Activated CD4-positive, CD25-positive, alpha-beta regulatory T cell treated with anti-CD3 and anti-CD28 coated beads, Interleukin-2, amount 50 U/mL, for 72 hours (primary cell): ENCODE measurements at places on chromosomes 12 and 14.
A peak's percentile ranks its signal among the peaks of the same experiment; 100 is the strongest.

DNA sequence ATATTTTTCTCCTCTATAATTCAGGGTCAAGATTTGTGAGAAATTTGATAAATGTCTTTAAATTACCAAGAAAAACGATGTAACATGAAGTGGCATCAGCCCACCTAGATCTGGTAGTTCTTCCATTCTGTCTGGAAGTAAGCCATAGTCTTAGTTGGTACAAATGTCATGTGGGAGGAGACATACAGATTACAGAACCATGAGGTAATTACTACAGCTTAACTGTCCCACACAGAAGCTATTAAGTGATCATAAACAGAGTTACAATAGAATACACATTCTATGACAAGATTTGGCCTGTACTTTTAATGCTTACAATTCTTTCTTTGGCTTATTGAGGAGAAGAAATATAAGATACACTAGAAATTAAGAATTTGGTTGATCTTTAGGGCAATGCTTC is 13.7 kb upstream of the SIX1 start:
- DNase-seq = no peak

DNA sequence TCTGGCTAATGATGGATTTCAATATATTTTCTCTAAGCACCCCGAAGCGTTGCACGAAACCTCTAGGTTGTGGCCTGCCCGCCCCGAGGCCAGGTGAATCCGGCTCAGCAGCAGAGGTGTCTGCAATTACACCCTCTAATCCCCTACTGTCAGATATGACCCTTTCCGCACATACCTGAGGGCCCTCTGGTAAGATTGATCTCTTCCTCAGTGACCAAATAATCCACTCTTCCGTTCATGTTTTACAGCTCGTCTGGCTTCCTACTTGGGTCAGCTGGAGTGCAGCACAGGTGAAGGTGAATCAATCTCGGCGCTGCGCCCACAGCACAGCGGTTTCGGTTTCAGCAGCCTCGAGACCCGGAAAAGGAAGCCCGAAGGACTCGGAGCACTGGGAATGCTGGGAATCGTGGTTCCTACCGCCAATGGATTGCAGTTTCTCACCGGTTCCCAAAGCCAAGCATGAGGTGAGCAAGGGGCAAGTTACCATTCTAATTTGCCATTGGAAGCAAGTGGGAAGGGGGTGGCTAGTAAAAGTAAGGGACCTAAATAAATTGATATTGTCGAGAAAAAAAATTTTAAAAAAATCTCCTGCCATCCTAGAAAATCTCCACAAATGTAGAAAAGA is at the start of gene SYNJ2BP:
TSS of gene SYNJ2BP (minus strand) at position 366 of the 625 bp plus-strand sequence. CDS start at position 239, 127 bp downstream.
- peak; percentile 48 for DNase-seq

DNA sequence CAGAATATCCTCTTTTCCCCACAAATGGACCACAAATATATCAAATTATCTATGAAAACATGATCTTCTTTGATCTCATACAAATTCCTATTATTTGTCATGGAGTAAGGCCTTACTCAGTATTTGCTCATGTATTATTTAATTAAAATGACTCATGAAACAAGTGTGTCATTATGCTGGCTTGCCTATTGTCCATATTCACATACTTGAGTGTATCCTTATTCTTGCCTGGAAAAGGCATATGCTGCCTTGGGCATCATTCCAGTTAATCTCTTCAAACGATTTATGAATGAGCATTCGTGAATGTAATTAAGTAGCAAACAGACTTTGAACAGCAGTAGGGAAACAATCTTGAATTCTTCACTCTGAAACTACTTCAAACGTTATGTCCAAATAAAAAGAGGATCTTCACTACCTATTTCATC is 22.6 kb upstream of the SNRPF start:
- DNase-seq = no peak

DNA sequence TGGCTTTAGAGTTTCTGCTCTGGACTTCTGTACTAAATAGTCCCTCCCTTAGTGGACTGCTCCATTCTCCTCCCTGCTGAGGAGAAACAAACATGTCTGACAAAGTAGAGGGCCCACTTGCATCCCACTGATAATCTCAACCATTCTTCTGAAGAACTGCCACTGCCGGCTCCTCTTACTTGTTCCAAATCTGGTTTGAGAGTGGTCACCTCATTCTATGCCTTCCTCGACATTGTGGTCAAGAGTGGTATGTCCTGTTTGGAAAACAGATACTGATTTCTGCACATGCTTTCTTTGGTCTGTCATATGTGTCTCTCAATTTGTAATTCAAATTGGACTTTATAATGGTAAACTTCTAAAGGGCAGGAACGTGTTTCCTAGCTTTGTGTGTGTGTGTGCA is 36.3 kb upstream of the PLEKHA5 start:
- DNase-seq = no peak

DNA sequence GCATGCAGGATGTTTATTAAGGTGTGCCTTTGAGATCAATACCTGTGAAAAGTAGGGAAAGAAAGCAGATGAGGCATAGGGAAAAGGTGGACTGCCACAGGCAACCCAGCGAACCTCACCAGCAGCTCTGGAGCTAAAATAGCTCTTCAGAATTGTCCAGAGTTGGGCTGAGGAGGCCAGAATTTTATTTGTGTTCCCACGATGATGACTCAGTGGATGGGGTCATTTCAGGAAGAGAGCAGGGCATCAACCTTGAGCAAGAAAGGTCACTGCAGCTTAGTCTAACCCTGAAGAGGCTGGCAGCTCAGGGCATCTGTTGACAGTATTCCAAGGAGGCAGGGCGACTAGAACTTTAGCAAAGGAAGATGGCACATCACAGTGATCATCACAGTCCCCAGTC is 696.1 kb downstream of the DIO2 start:
- DNase-seq = no peak

DNA sequence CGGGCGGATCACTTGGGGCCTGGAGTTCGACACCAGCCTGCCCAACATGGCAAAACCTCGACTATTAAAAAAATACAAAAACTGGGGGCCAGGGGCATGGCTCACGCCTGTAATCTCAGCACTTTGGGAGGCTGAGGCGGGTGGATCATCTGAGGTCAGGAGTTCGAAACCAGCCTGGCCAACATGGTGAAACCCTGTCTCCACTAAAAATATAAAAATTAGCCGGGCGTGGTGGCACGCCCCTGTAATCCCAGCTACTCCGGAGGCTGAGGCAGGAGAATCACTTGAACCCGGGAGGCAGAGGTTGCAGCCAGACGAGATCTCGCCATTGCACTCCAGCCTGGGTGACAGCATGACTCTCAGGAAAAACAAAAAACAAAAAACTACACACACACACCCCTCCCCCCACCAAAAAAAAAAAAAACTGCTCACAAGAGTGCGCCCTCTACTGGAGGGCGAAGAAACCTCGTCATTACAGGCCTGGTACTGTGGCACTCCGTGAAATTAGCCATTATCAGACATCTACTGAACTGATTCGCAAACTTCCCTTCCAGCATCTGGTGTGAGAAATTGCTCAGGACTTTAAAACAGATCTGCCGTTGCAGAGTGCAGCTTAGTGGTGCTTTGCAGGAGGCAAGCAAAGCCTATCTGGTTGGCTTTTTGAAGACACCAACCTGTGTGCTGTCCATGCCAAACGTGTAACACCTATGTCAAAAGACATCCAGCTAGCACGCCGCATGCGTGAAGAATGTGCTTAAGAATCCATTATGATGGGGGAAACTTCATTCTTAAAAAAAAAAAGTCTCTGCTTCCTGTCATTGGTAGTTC is 7.7 kb downstream of the PPP1R3E start:
- DNase-seq = peak; percentile 63

DNA sequence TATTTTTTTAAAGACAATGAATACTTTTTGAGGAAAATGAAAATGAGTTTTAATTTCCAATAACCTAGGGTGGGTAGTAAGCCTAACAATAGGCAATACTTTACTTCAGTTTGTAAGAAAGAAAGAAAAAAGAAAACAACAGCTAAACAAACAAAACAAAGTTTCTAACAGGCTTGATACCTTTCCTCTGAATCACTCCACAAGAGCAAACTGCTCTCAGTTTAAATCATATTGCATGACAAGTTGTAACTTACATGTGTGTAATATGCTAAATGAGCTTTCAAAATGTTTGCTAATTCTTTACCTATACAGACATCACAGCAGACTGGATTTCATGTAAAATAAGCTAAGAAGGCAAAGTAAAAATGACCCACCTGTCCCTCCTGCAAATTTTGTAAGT is 6.7 kb upstream of the LMO3 start:
- DNase-seq = no peak

DNA sequence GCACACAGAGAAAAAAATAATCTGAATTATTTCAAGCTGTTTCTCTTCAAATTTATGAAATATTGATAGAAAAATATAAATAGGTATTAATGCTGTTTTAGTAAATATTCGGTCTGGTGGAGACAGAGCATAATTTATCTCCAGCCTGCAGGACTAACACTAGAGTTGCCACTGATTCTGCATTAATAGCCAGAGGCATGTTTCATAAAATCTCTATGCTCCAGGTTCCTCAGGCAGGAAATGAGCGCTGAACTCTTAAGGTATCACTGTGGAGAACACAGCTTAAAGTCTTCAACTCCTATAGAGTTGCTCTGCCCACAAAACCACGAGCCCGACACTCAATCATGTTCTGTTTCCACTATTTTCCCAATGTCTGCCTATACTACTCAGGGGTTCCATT is 470.0 kb upstream of the TMPO start:
- DNase-seq = no peak

DNA sequence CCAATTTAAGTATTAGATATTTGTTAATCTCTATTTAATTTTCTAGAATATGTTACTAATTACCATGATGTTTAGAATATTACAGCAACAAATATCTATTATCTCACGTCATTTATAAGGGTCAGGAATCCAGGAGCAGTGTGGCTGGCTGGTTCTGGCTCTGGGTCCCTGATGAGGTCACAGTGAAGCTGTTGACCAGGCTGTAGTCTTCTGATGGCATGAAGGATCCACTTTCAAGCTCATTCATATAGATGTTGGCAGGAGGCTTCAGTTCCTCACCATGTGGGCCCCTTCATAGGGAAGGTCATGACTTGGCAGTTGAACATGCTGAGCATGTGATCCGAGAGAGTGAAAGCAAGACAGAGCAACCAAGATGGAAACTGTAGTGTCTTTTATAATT is 375.6 kb downstream of the ATP23 start:
- no peak for DNase-seq

DNA sequence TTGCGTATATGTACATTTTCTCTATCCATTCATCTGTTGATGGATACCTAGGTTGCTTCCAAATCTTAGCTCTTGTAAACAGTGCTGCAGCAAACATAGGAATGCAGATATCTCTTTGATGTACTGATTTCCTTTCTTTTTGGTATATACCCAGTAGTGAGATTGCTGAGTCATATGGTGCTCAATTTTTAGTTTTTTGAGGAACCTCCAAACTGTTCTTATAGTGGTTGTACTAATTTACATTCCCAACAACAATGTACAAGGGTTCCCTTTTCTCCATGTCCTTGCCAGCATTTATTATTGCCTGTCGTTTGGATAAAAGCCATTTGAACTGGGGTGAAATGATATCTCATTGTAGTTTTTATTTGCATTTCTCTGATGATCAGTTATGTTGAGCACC is 44.3 kb downstream of the PELI2 start:
- DNase-seq = no peak

GRCh38 chr14:101276309-101277091 is 284.8 kb upstream of the DIO3 start:
- DNase-seq = no peak

DNA sequence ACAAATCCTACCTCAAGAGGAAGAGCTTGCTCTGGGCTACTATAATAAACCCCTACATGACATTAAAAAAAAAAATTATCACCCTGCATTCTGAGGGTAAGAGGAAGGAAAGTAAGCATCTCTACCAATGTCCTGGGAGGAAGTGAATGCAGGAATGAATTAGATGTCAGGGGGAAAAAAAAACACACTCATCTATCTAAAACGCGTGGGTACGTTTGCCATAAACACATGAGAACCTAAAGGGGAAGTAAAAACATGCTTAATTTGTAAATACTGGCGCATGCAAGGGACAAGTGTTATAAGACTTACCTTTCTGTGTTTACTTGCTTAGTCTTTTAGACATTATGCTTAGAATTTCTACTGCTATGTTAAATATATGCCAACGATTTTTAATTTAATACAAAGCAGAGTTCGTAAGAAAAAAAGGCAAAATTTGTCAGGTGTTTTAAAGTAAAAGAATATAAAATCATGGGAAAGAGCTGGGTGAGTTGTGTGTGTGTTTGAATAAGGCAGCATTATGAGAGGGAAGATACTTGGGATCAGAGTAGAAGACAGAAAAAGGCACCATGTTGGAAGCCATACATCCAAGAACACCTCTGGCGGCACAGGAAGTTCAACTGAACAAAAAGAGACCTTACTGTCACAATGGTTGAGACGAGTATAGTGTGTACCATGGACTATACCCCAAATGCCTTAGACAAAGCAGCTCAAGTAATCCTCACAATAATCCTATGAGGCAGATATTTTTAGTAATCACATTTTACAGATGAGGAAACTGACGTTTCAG is 1.5 kb downstream of the TMED8 start:
- DNase-seq = no peak

DNA sequence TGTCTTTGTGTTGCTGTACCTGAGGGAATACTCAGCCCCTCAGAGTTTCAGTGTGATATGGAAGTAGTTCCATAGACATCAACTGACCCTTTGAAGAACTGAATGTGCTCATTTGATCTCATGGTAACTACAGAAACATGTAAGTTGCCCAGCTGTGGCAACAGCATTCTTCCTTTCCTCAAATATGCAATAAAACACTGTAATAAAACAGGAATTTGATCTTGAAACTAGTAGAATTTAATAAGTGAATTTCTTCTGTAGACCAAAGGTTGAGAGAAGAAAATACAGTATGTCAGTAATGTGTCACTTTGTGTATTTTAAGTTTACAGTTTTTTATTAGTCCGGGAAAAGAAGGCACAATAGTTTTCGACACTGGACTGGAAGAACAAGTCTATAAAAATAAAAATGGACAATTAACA is 31.9 kb downstream of the KCTD10 start:
- DNase-seq = no peak

DNA sequence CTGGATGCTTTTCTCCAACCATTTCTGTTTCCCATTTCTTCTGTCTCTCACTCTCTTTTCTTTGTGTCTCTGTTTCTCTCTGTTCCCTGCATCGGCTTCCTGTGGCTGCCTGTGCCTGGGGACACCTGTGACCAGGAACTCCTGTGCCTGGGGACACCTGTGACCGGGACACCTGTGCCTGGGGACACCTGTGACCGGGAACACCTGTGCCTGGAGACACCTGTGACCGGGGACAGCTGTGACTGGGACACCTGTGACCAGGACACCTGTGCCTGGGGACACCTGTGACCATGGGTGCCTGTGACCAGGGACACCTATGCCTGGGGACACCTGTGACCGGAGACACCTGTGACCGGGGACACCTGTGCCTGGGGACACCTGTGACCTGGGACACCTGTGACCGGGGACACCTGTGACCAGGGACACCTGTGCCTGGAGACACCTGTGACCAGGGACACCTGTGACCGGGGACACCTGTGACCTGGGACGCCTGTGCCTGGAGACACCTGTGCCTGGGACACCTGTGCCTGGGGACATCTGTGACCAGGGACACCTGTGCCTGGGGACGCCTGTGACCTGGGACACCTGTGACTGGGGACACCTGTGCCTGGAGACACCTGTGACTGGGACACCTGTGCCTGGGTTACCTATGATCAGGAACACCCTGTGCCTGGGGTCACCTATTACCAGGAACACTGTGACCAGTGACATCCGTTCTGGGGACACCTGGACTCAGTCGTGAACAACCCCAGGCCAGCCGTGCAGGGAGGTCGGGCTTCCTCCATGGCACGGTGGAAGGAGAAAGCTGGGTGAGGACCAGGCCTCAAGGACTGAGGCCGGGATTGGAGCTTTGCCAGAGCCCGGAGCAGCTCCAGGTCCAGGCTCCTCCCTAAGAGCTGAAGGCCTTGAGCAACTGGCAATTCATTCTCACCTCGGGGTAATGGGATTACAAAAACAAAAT is 23.4 kb upstream of the FBRSL1 start:
- DNase-seq = no peak
